ENCODE measurements at places on chromosomes 4 and X.
A peak's percentile ranks its signal among the peaks of the same experiment; 100 is the strongest.

GRCh38 chr4:98421111-98421510 is 159.9 kb downstream of the RAP1GDS1 start:
- DNase-seq, result no peak

DNA sequence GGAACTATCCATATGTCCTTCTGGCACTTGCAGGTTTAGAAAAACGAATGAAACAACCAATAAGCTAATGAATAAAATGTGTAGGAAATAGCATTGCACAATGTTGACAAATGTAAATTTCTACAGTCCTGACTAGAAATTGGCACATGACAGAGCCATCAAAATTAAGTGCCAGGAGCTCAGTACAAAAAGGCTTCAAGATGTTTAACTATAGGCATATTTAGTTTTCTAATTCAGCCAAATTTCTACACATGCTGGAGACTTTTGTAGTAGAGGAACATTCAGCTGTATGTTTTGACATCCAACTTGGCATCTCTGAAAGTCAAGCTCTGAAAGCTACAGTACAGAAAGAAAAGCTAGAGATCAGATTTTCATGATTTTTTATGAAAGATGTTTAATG is 1999.4 kb upstream of the AGA start:
- no peak for DNase-seq

DNA sequence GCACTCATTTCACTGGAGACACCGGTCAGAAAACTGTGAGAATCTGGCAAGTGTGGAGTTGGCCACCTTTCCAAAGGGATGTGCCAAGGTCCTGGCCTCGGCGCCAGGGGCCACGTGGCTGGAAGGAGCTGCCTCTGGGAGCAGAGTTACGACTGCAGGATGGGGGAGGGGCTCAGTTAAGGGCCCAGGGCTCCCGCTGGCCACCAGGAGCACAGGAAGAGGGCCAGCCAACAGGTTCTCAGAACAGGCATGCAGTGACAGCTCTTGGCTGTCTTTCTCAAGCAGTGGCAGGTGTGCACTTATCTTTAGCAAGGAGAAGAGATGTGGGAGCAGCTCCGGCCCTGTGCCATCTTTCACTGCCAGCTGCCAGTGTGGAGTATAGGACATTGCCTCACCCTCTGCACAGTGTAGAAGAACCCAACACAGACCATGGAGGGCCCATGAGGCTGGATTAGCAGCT is 115.9 kb upstream of the RBPJ start:
- DNase-seq, result peak; percentile 75

DNA sequence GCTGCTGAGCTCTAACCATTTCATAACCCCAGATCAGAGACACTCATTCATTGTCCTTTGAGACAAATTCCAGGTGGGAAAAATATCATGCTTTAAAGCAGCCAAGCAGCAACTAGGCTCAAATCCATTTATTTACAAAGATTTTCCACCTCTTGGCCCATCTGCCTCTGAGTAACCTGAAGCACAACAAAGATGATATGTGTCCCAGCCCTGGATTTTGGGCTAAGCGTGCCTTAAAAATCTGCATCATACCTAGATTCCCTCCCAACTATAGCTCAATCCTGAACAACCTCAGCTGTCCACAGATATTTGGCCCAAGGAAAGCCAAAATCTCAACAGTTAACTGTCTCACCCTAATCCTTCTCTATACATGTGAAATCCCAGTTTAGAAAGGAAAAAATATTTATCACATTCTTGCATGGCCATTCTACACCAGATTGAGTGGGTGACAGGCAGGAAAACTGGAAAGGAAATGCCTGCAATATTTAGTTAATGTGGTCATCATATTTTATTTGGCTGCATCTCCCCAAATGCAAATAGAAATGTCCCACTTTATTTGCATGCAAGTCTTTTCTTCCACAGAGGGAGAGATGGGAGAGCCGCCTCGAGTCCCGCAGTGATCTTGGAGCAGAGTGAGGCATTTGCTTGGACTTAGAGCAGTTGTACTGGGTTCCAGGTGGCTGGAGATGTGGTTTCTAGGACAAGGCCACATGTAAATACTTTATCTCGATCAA is 146.4 kb upstream of the EOLA2 start:
- no peak for DNase-seq

- DNase-seq, result no peak
Observed at GRCh38 chr4:108838451-108838850, 75.6 kb upstream of the ETNPPL start.
